NCI-H1694 (cell line): ENCODE measurements at places on chromosomes 16 and 17.

DNA sequence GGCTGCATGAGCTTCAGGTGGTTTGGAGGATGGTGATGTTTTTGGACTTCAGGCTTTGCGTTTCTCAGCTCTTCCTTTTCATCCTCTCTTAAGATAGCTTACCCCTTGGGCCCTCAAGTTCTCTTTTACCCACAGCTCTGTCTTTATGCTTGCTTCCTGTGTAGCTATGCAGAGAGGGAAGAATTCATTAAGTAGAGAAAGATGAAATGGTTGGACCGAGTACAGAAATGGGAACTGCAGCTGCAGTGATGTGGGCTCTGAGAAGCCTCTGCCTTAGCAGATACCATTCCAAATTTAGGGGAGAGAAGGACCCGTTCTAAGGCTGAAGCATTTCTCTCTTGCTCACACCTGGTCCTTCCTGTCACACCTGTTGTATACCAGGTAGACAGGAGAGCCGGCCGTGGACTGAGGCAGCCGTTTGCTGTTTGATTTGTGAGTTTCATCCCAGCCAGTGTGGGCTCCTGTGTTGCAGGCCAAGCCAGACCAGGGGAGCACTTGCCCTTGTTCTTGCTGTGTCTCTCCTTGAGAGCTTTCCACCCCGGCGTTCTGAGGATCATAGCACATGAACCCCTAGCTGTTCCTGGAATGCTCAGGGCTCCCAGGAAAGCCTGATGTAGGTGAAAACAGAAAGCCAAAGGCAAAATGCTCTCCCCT is 392.7 kb downstream of the CPPED1 start:
- no peak for DNase-seq

DNA sequence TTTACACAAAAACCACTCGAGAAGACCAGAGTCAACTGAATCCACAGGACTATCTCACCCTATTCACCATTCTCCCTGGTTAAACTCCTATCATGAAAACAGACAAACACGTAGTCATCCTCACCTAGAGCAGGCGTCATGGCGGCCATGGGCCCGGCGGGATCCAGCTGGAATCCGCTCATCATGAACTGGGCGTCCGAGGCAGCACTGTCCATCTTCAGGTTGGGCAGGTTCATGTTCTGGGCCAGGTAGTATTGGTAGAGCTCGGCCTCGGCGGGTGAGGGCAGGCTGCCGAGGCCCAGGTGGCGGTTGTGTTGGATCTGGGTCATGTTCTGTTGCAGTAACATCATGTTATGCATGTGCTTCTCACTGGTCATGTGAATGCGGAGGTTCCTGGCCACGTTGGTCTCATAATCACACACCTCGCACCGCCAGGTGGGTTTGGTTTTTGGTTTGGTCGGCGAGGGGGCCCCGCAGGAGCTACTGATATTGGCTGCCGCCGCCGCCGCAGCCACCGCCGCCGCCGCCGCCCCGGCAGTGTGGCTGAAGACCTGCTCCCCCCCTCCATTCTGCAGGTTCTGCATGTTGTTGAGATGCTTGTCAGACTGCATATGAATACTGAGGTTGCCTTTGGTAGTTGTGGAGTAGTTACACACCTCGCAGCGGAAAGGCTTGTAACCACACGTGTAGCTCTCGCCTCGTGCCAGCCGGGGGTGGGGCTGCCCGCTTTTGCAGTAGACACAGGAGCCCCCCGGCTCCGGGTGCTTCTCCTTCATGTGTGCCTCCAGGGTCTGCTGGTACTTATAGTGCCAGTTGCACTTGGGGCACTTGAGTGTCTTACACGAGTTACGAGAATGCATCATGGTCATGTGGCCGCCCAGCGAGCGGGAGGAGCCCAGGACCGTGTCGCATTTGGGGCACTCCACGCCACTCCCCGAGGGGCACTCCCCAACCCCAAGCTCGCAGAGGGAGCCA is 90.3 kb downstream of the ZFHX3 start:
- no peak for DNase-seq

DNA sequence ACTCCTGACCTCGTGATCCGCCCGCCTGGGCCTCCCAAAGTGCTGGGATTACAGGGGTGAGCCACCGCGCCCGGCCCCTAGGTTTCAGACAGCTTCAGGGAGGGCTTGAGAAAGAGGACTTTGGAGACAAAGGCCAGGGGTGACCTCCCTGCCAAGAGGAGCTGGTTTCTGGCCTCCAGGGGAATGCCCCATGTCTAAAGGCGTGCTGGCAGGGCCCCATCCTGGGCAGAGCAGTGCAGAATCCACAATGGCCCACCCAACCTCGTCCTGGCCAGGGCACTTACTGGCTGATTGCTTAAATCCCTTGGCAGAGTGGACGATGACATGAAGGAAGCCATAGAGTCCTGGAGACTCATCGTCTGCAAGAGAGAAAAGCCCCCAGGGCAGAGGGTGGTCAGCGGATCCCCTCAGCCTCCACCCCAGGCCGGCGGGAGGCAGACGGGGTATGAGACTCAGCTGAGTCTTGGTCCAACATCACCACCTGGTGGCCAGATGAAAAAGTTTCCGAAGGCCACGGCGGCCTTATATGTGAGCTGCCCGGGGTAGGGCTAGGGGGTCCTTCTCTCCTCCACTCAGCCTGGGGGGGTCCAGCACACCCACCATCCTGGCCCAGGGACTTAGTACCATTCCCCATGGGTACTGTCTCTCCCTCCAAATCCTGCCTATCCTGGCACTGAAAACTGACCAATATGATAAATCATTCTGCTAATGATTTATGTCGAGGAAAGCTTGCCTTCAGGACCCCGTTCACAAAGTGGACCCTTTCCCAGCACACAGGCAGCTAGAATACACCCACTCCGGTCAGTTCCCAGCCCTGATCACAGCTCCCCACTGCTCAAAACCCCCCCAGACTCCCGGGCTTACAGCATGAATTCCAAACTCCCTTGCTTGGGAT is 59.1 kb downstream of the TIMM22 start:
- DNase-seq, result peak; percentile 50

- no peak for DNase-seq
These were observed 30.2 kb downstream of the AATF start for GRCh38 chr17:36978810-36979564.

DNA sequence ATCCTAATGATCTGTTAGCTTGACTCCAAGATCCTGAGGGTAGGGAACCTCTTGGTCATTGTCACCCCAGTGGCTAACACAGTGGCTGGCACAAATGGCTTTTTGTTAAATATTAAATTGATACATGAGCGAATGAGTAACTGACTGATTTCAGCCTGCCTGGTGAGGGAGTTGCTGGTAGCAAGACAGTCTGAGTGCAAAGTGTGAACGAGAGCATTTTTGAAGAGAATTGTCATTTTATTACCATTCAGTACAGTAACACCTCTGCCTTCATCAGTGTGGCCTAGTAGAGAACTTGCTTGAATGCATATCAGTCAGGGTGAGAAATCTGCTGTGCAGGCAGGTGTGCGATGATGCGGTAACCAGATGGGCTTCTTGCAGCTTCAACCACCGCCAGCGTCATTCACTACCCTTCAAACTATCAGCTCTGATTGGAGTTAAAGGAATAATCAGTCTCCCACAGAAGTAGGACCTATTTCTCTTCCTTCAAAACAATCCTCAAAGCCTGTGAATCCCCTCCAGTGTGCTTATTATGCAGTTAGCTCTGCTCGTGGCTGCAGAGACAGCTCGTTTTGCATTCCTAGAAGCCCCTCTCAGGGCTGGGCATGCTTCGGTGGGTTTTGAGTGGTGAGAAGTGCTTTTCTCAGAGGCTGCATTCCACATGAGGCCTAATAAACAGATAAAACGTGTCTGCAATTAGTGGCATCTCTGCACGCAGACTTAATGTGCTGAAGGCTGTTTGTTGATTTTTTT is 29.0 kb downstream of the HEXIM2 start:
- peak; percentile 9 for DNase-seq

DNA sequence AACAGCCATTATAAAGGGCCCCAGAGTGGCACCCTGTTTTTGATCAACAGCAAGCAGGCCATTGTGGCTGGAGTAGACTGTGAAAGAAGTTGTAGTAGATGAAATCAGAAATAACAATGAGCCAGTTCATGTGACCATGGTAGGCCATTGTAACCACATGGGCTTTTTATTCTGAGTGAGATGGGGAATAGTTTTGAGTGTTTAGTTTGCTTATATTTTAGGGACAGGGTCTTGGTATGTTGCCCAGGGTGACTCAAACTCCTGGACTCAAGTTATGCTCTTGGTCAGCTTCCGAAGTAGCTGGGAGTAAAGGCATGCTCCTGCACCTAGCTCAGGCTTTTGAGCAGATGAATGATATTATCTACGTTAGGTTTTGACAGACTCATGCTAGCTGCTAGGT is 12.0 kb downstream of the CBFB start:
- no peak for DNase-seq

- no peak for DNase-seq
These were observed 2.0 kb downstream of the CBX8 start for GRCh38 chr17:79794659-79795511.
